ENCODE measurements at places on chromosomes 16 and 17. TPM values are rescaled to one million over a fixed set of nuclear protein-coding genes. Genes with fewer than 3 reads are reported as not detected.

GRCh38 chr16:20997147-20997546 lies 96.6 kb downstream of the LYRM1 start:
- DNase-seq: no peak

DNA sequence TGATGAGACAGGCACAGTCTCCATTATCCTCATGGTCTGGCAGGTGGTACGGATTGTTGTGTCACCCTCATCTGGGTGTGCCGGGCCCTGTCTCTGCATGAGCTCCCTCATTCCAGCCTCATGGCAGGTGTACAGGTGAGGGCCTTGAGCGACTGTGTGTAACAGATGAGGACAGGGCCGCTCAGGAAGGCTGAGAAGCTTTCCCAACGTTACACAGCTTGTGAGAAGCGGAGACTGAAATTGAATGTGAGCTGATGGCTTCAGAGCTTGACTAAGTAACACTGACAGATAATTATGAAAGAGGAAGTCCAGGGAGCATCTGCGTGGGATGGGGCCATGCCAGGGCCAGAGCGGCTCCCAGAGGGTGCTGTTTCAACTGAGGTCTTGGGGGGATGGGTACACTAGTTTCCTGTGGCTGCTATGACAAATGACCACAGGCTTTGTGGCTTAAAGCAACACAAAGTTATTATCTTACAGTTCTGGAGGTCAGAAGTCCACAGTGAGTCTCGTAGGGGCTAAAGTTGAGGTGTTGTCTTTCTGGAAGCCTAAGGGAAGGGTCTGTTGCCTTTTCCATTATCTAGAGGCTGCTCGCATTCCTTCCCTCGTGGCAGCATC lies 36.7 kb downstream of the CMIP start:
- DNase-seq: no peak

- DNase-seq: no peak
Observed at GRCh38 chr17:29718446-29719039, 95.8 kb upstream of the CORO6 start.

The BAIAP2 gene
- 13.7 TPM for polyA plus RNA-seq

Data from muscle of back (tissue), 13 donors.